ENCODE measurements at places on chromosomes 1 and 21.

DNA sequence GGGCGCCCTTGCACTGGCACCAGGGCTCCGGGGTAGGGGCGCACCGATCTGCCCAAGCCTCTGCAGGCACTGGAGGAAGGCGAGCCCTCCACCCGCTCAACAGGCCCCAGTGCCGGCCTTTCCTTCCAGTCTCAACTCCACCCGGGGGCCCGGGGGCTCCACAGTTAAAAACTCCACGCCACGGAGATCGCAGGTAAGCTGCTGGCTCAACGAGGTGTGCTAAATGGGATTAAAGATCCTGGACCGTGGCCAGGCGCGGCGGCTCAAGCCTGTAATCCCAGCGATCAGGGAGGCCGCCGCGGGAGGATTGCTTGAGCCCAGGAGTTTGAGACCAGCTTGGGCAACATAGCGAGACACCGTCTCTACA, 536 bp downstream of the HSF2BP start:
- DNase-seq: no peak

DNA sequence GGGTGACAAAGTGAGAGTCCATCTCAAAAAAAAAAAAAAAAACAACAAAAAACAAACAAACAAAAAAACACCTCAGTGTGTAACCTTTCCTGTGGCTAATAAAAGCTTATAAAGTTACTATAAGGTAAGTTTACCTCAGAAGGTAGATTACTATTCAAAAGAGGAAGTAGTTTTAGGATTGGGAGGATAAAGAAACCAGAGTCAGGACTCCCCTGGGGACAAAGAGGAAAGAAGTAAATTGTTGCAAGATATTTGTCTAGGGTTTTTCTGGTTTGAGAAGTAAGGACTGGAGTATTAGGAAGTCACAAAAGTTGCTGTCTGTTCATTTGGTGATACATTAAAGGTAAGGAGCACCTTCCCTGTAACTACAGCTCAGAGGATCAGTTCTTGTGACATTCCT, 23.8 kb upstream of the CENPF start:
- DNase-seq: no peak

- DNase-seq: no peak
These were observed 38.0 kb downstream of the LAMC1 start for GRCh38 chr1:183061194-183061593.

DNA sequence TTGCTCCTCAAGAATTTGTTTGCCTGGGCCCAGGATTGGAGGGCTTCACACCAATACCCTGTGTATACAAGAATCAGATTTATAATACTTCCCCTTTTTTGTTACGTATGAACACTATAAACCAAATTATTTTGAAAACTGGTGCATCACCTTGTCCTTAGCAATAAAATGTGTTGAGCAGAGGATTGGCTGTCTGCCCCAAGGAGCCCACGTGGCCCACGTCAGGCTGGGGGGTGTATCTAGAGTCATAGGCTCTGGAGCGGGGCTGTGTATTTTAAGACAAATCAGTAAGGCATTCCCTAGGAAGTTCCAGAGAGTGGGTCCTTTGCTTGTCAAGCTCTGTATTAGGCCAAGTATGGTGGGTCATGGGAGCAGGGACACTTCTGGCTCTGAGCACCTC, 2.0 kb upstream of the ST3GAL3 start:
- no peak for DNase-seq

- DNase-seq: no peak
These were observed 48.7 kb upstream of the COL6A2 start for GRCh38 chr21:46048926-46049889.

- DNase-seq: no peak
These were observed 85.0 kb upstream of the AK4 start for GRCh38 chr1:65063025-65063424.

- DNase-seq: no peak
These were observed 89.2 kb downstream of the GPR88 start for GRCh38 chr1:100627054-100627716.

DNA sequence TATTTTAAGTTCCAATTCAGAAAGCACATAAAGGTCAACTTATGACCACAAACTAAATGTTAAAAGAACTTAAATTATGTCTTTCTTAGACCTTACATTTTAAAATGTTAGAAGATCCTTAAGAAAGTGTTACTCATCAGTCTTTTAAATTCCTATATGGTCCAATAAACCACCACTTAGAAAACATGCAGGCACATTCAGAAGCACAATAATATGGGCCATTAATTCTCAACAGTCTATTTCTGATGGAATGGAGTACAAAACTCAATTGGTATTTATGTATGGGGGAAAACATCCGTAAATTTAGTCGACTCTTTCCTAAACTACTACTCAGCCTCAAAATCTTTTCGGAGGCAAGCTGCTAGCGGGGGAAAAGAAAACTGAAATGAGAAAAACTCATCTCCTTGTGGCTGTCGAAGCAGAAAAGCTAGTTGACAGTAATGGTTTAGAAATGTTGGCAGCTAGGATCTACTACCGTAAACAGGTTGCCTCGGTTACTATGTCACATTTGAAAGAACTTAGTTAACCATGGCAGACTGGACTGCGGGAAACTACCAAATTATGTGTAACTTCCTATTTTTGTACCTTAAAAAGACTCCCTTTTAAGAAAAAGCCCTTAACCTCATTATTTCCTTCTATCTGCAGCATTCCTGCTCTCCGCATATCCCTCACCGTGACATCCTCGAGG, 1.0 kb downstream of the TRMT1L start:
- DNase-seq: no peak

DNA sequence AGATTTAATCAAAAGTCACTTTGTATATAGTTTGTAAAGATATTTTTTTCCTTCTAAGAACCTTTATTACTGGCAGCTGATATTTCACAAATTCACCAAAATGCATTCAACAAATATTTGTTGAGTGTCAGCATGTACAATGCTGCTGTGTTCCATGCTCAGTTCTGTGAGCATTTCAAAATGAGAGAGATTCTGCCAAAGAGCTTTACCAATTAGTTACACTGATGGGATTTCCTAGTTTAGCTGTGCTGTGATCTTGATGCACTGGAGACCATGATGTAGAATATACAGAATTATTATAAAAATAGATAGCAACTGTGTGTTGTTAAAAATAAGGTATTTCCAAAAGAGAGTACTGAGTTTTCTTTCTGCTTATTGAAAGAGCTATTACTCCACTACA, 225.6 kb downstream of the BRINP3 start:
- DNase-seq: no peak

DNA sequence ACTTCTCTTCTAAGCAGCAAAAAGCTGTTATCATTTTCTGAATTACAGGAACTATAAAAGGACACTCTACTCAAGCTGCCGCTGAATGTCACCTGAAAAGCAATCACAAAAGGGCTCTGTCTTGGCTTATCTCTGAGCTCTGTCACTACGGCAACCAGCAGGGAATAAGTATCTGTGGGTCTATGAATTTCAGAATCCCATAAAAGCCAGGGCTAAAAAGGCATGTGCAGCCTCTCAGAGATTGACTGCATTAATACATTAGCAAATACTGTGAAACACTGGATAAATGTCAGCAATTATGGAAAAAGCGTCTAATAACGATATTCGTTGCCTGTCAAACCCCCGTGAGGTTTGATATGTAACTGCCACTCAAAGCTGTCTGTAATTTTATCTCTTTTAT, 210.2 kb upstream of the DMRTA2 start:
- no peak for DNase-seq

DNA sequence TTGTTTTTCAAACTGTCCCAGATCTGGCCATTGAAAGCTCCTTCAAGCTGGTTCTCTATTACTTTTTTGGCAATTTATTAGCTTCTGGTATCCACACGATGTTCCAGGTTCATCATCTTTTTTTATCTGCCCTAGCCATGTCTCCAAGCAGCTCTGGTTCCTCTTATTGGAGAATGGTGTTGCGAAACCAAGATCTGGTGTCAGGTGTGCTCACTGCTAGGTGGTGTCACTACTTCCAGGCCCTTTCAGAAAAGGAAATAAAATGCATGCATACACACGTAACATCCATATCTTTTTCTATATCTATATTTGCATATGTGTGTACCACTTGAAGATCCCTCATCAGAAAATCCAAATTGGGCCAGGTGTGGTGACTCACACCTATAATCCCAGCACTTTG, 53.3 kb downstream of the GATAD2B start:
- no peak for DNase-seq

- DNase-seq: no peak
These were observed 28.5 kb downstream of the DLGAP3 start for GRCh38 chr1:34900775-34901502.

DNA sequence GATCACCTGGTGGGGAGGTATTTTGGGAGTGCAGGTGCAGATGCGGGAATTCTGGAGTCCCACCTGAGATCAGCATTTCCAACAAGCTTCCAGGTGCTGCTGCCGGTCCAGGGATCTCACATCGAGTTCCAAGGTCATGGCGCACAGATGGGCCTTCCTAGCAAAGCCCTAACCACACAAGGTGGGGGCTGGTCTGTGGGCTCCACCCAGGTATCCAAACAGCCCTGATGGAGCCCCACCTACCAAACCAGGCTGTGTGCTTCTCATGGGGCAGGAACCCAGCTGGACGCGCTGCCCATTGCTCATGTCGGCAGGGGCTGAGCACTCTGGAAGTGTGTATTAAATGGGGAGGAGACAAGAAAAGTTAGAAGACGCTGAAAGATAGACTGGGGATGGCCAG, 35.0 kb upstream of the TMEM51 start:
- DNase-seq: no peak

DNA sequence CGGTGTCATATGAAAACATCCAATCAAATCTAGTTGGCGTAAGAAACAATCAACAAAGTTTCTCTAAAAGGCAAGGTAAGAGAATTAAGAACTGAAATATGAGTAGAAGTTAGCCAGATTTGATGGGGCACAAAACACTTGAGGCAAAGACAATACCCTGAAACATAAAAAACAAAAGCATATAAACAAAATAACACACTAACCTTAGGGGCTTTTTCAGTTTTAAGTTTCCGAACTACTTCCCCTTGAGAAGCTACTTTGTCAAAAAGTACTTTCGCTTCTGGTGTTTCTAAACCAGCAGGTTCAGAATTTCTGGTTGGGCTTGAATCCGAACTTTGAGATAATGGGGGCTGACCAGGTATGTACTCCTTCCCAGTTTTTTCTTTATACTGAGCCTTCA, 57.9 kb downstream of the EPRS1 start:
- DNase-seq: no peak

- DNase-seq: no peak
These were observed 26.3 kb upstream of the EPB41 start for GRCh38 chr1:28887835-28888682.

DNA sequence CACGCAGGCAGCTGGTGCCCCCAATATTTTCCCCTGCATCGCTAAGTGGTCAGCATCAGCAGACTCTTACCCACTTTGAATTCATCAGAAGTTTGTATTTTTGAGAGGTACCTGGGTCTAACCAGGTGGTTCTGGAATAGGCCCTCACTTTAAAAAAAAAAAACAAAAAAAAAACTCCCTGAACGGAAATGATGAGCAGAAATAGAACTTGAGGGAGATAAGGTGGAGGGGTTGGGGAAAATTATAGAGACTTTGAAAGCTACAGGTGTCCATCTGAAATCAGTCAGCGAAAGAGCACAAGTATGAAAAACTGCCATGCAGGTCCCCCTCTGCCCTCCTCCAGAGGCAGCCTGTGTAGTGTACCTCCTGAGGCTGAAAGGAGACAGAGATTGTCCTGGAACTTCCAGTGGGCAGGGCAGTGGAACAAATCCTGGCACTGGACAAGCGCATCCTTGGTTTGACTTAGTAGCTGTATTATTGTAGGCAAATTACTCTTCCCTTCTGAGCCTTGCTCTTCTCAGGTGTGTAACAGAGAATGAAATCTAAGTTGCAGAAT, 1.2 kb downstream of the SLAMF7 start:
- DNase-seq: no peak

- no peak for DNase-seq
These were observed 167.5 kb downstream of the NTMT2 start for GRCh38 chr1:170313306-170313705.

GRCh38 chr1:89610457-89611011, 22.4 kb upstream of the LRRC8C start:
- no peak for DNase-seq

GRCh38 chr1:205578780-205579571, 52.8 kb downstream of the ELK4 start:
- no peak for DNase-seq

GRCh38 chr1:80385650-80386049, 1379.1 kb upstream of the ADGRL4 start:
- no peak for DNase-seq

GRCh38 chr1:222331765-222332164, 216.1 kb downstream of the HHIPL2 start:
- DNase-seq: no peak

DNA sequence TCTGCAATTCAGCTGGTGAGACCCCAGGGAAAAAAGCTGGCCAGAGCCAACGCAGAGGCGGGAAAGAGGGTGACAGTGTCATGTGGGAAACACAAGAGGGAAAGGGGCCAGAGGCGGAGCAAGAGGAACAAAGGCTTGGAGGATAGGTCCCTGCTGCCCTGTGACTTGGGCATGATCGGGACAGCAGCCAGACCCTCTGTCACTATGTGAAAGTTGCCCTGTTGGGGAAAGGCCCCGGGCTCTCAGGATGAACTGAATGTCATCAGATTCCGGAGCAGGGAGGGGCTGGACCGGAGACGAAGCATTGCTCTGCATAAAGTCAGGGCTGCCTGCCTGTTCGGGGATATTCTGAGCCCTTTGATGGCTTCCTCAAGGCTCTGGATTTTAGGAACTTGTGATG, 5.7 kb upstream of the ELF3 start:
- DNase-seq: no peak

GRCh38 chr1:232932486-232933425, 17.7 kb upstream of the NTPCR start:
- DNase-seq: no peak

GRCh38 chr1:41809692-41810091, 109.0 kb downstream of the HIVEP3 start:
- no peak for DNase-seq

- no peak for DNase-seq
These were observed 24.6 kb upstream of the FCRL4 start for GRCh38 chr1:157622471-157622870.

GRCh38 chr1:27388337-27389005, 4.0 kb upstream of the GPR3 start:
- no peak for DNase-seq

GRCh38 chr1:48644190-48644900, 132.3 kb downstream of the BEND5 start:
- DNase-seq: no peak

- DNase-seq: no peak
These were observed 30.1 kb upstream of the DUSP23 start for GRCh38 chr1:159750621-159751020.

DNA sequence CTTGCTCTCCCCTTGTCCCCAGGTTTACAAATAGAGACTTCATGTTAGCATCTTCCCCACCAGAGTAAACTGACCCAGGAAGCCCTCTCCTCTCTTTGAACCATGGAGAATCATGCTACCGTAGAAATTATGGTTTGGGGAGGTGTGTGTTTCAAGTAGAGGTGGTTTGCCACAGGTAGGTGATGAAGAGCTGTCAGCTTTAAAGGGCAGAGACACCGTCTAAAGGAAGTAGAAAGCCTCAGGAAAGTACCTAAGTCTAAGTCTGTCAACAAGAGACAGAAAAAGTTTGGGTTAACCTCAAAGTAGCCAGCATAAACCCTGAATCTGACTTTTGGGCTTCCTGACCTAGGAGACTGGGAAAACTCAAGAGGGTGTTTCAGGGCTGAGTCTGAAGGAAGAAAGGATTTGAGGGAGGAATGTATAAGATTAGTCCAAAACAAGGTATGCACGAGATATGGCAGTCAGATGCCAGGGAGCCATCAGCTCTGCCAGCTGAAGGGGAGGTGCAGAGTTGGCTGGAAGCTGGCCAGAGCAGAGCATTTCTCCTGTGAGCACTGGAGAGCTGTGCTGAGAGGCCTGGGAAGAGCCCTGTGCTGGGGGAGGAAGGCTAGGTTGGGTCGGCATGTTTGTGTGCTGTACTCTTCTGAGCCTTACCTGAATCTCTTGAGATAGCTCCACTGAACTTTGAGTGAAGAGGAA, 14.3 kb downstream of the ADAMTSL4 start:
- DNase-seq: no peak

Data from activated CD8-positive, alpha-beta memory T cell treated with anti-CD3 and anti-CD28 coated beads for 48 hours (primary cell).